ENCODE measurements at places on chromosomes 13 and 19.

DNA sequence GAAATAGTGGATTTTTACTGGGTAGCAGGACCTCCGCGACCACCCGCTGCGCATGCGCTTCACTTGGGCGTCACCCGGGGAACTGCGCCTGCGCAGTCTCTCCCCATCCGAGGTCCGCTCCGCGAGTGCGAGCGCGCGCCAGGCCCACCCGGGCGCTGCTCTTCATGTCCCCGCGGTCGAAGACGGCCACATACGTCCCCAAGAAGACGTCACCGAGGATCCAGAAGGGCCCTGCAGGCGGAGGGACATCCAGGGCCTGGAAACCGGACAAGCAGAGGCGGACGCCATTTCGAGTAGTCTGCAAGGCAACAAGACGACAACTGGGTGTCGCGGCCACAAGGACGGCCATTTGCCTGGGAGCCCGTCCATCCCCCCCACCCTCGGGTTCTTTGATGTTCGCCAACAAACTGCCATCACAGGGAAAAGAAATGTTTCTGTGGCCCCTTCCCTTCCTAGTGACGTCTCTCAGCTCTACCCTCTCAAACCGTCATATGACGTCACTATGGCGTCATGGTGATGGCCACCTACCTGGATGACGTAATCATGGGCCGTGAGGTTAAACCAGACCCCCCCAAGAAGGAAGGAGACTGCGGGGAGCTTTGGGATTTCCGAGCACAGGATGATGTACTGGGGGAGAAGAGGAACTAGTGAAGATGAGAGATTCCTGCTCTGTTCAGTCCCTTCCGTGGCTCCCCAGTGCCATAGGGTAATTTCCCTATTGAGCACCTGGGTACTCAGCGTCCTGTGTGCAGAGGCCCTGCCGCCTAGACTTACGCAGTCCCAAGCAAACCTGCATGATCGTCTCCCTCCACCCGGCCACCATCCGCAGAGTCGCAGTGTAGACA lies 6.7 kb downstream of the NAPSA start:
- DNase-seq: no peak

GRCh38 chr19:1859331-1859781 lies 4.0 kb downstream of the KLF16 start:
- no peak for DNase-seq

GRCh38 chr19:48218997-48219396 lies 36.7 kb downstream of the CARD8 start:
- no peak for DNase-seq

GRCh38 chr19:51916167-51916566 lies 11.1 kb upstream of the ZNF613 start:
- no peak for DNase-seq

- no peak for DNase-seq
Observed at GRCh38 chr13:85833921-85834320, 34.7 kb upstream of the SLITRK6 start.

DNA sequence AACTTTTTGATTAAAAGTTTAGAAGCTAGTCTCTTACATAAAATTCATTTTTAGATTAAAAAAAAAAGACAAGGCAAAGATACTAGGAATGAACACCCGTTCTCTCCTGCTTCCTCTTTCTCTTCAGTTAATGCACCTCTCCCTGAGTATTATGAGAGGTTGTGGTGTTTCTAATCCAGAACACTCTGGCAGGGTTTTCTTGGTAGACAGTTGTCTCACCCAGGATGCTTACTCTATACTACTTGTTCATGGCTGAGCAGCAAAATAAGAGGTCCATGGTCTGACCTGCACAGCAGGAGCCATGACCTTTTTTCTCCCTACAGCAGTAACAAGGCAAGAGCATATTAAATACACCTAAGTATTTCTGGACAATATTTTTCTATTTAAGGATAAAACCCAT lies 62.0 kb downstream of the MICU2 start:
- DNase-seq: peak; percentile 47

DNA sequence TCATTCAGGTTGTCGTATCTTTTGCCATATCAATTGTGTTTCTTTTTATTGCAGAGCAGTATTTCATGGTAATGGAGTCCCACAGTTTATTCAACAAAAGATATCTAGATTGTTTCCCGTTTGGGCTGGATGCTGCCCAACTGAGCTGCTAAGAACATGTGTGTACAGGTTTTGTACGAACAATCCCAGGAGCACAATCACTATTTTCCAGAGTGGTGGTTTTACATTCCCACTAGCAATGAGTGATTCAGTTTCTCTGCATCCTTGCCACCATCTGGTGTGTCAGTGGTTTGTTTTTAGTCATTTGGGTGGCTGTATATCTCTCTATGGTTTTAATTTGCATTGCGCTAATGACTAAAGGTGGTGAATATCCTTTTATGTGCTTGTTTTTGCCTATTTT lies 52.7 kb upstream of the ZDHHC20 start:
- no peak for DNase-seq

DNA sequence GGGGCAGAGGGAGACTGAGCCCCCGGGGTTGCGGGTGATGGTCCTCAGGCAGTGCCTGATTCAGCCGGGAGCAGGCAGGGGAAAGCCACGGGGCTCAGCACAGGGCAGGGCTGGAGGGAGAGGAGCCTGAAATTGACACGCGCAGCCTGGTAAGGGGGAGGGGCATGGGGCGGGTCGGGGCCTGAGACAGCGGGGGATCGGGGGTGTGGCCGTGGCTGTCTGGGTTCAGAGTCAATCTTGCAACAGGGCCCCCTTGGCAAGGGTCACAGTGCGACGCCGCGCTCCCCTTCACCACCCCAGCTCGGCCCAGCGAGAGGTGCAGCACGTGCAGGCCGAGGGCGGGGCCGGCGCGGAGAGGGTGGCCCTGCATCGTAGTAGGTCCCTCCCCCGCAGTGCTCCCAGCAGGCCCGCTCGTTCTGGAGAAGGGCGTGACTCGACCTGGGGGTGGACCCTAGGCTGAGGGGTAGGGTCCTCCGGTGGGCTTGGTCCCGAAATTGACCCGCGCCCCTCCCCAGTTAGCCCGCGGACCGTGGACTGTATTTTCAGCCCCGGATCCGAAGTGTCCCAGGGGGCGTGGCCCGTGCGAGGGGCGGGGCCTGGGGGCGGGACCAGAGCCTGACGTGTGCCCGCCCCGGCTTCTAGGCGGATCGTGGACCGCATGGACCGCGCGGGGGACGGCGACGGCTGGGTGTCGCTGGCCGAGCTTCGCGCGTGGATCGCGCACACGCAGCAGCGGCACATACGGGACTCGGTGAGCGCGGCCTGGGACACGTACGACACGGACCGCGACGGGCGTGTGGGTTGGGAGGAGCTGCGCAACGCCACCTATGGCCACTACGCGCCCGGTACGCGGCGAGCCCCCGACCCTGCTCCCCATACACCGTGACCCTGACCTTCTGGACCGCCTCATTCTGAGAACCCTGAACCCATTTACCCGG lies 6.0 kb downstream of the RCN3 start:
- DNase-seq: peak; percentile 68

DNA sequence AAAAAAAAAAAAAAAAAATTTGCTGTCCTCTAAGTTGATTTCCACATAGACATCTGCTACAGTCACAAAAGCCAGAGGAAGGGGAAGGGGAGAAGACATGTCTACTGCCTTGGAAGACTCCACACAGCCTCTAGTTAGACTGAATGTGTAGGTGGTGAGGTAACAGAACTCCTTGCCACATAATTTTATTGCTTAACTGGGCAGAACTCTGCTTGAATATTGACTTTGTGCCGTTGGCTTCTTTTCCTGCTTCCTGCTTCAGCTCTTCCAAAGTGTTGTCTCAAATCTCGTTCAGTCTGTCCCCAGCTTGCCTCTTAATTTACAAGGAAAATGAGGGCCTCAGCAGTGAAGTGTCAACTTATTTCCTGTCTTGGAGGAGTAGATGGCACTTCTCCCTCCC lies 37.1 kb downstream of the ESD start:
- peak; percentile 97 for DNase-seq

DNA sequence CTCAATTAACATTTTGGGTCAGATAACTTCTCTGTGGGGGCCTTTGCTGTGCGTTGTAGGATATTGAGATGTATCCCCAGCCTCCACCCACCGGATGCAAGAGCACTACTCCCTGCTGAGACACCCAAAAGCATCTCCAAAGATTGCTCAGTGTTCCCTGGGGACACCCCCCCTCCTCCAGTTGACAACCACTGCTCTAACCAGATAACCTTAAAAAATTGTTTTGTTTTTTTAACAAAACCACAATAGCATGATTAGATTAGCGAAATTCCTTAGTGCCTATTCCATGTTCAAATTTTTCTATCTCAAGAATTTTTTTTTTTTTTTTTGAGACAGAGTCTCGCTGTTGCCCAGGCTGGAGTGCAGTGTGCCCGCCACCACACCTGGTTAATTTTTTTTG lies 2.6 kb upstream of the EPN1 start:
- DNase-seq: no peak

DNA sequence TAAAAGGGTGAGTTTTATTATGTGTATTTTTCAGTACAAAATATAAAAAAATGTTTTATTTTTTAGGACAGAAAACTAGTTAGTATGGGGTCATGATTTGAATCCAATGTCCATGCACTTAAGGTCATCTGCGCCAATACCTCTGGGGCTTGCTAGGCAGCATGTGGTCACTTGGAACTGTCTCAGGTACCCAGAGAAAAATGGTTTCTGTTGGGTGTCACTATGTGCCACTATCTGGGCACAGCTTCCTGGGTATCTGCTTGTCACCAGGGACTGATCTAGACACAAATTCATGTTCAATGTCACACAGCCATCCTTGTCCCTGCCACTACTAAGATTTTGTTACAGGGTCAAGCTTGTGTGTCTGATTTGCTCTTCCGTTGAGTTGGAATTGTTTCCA lies 100.4 kb downstream of the RGCC start:
- no peak for DNase-seq

GRCh38 chr13:42056146-42056545 lies 7.7 kb downstream of the DGKH start:
- peak; percentile 21 for DNase-seq

DNA sequence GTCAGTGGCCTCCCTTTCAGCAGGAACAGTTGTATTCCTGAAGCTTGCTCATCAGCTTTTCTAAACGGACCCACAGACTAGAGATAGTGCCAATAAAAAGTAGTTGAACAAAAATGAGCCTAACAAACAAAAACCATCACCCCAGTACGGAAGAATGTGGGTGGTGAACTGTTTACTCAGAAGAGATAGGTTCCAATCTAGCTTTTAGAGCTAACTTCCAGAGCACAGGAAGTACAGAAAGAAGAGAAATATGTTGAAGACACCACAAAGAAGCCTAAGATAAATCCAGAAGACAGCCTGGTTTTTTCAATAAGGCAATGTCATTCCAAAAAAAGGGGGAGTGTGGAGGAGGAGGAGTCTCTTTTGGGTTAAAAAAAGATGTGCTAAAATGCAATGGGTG lies 2.8 kb upstream of the LMO7 start:
- DNase-seq: no peak

- no peak for DNase-seq
Observed at GRCh38 chr13:88103824-88104223, 432.7 kb downstream of the SLITRK5 start.

GRCh38 chr19:17579661-17580244 lies 24.3 kb downstream of the COLGALT1 start:
- no peak for DNase-seq

GRCh38 chr13:28442839-28443238 lies 52.1 kb downstream of the FLT1 start:
- no peak for DNase-seq

- DNase-seq: no peak
Observed at GRCh38 chr19:18223860-18224524, 2.2 kb downstream of the PDE4C start.

GRCh38 chr19:55432241-55432959 lies 10.7 kb downstream of the SHISA7 start:
- no peak for DNase-seq

DNA sequence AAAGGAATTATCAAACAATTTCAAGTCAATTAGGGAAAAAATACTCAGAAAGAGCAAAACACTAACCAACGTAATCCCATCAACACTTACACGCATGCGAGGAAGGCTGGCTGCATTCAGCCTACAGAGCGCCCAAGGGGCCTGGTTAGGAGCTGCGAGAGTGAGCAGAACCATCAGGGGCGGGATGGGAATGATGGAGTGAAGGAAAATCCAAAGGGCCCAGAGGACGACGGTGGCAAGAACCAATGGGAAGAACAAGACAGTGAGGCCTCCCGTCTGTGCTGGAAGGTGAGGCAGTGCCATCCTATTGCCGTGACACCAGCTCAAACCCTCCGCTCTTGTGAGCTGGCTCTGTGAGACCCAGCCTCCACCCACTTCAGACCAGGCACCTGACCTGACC lies 253.0 kb downstream of the IRS2 start:
- no peak for DNase-seq

- no peak for DNase-seq
Observed at GRCh38 chr19:53518121-53518520, 19.8 kb upstream of the ZNF331 start.

DNA sequence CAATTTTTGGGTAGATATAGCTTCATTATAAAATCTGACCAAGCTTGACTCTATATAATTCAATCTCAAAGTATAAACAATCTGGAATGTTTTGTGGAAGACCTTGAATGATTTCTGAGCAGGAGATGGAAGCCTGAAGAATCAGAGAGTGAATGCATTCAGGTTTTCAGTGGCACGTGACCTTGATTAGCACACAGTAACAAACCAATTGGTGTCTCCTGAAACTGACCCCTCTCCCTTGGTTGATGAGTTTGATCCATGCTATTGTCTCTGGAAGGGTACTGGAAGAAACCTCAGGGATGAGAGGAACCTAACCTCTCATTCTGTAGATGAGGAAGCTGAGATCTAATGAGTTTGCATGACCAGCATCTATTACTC lies 39.6 kb downstream of the PCDH8 start:
- DNase-seq: no peak

- peak; percentile 41 for DNase-seq
Observed at GRCh38 chr13:110107568-110108347, 199.2 kb downstream of the COL4A1 start.

DNA sequence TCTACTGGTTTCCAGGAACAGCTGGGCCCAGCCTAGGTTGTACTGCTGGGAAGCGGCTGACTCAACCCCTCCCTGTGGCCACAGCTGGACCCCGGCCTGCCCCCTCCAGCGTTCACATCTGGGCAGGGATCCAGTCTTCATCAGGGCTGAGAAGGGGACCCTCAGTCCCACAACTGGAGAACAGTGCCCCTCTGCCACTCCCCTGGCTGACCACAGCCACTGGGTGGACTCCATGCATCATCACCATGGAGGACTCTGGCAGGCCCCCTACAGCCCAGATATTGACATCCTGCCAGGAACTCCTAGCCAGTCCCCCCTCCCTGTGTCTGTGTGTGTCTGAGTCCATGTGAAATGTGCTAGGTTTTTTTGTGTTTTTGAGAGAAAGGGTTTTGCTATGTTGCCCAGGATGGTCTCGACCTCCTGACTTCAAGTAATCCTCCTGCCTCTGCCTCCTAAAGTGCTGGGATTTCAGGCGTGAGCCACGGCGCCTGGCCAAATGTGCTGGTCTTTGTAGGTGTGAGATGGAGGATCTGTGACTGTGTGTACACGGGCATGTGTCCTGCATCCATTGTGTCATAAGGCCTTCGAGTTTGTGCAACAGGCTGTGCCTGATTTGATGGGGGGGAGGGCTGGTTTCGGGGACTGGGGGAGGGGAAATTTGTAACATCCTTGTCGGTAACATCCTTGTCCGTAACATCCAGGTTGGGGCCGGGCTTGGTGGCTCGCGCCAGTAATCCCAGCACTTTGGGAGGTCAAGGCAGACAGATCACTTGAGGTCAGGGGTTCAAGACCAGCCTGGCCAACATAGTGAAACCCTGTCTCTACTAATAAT lies 4.0 kb upstream of the HOOK2 start:
- no peak for DNase-seq

Data from AML-193 (cell line).